ENCODE measurements at places on chromosomes 6 and 20. TPM values are rescaled to one million over a fixed set of nuclear protein-coding genes. Genes with fewer than 3 reads are reported as not detected.

DNA sequence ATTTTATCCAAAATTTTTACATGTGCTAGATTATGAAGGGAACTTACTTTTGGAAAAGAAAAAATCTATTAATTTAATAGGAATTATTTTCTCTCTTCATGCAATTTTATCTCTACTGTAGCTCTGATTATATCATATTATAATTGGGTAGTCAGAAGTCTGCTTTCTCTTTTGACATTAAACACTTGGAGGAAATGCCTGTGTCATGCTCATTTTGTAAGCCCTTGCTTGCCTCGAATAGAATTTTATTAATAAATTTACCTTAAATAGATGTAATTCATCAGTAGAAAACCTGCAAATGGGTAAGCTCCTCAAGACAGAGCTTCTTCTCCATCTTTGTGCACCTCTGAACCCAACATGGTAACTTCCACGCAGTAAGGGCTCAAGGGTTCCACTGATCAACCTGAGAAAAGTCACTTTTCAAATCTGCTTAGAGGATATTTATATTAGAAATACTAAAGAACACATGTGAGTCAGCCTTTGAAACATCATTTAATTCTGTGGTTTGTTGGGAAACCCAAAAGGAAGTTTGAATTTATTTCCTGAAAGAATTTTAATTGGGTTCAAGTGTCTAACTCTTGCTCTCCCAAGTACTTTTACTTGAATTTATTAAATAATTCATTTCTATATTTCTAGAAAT, 266.0 kb downstream of the ALDH8A1 start:
- no peaks in the 10 kb centered on the region for H3K36me3 ChIP-seq
- H3K4me1 ChIP-seq: no peaks in the 10 kb centered on the region
- no peak for DNase-seq
- no peaks in the 10 kb centered on the region for H3K27me3 ChIP-seq

The TBXT gene
- total RNA-seq: 0.17 TPM

DNA sequence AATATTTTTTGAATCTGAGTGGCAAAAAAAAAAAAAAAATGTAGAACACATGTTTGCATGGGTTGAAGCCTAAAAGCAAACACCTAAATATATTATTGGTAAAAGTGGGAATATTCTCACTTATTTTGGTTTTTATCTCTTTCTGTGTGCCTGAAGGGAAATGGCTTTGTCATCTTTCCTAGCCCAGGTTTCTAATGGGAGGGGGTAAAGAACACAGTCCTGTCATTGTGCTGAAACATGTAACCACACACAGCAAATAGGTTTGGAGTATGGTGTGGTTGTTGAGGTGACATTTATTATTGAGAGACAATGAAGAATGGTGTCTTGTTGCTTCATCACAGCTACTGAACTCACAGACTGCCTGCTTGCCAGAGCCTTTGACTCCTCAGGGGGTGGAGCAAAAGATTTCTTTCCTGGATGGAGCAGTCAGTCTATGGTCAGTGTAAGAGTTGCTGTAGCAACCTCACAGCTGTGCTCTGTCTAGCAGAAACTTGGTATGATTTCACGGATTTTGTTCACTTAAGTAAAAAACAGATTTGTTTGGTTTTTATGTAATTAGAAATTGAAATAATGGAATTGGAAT, 70.2 kb downstream of the CEP57L1 start:
- H3K27ac ChIP-seq: no peak overlapping the region
- no peak for DNase-seq
- H3K4me1 ChIP-seq: peaks cover 4% of the 10 kb centered on the region
- no peak overlapping the region for H3K4me3 ChIP-seq

The GJA10 gene
- total RNA-seq: not detected

The TRIM15 gene
- not detected for total RNA-seq

- H3K27me3 ChIP-seq: no peaks in the 10 kb centered on the region
- H3K27ac ChIP-seq: no peak overlapping the region
- H3K36me3 ChIP-seq: no peaks in the 10 kb centered on the region
- H3K4me1 ChIP-seq: peaks cover 17% of the 10 kb centered on the region
- no peak overlapping the region for H3K4me3 ChIP-seq
- no peak for DNase-seq
Measured at GRCh38 chr6:11262242-11262641, 29.8 kb upstream of the NEDD9 start.

The PLCB4 gene
- 61.8 TPM for total RNA-seq

DNA sequence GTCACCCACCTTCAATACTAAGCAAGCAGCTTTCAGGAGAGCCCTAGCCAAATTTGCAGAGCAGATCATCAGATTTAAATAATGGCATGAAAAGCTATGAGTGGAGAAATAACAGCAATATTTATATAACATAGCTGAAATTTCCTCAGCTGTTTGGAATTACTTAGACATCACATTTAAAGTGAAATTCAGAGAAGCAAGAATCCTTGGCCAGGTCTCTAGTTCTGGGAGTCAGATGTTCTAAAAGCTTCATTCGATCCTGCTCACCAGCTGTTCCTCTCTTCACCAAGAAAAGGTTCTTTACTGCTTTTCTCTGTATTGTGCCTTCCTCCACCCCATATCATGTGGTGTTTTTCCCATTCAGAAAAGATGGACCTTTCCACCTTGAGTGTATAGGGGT, 152.3 kb upstream of the JAG1 start:
- DNase-seq: no peak
- H3K36me3 ChIP-seq: no peaks in the 10 kb centered on the region
- no peaks in the 10 kb centered on the region for H3K27me3 ChIP-seq
- H3K4me3 ChIP-seq: no peak overlapping the region

GRCh38 chr20:58102744-58103516, 125.5 kb downstream of the ANKRD60 start:
- no peaks in the 10 kb centered on the region for H3K36me3 ChIP-seq
- H3K27ac ChIP-seq: no peak overlapping the region
- peak; percentile 80 for DNase-seq
- no peaks in the 10 kb centered on the region for H3K27me3 ChIP-seq
- H3K4me3 ChIP-seq: no peak overlapping the region
- H3K4me1 ChIP-seq: peaks cover 9% of the 10 kb centered on the region

- no peak overlapping the region for H3K4me3 ChIP-seq
- H3K4me1 ChIP-seq: no peaks in the 10 kb centered on the region
- H3K27ac ChIP-seq: no peak overlapping the region
- no peaks in the 10 kb centered on the region for H3K27me3 ChIP-seq
- DNase-seq: no peak
Measured at GRCh38 chr20:38205001-38205400, 39.9 kb upstream of the TGM2 start.

Measured in esophagus muscularis mucosa (tissue), 4 donors.